ENCODE measurements at places on chromosomes 4 and X. TPM values are rescaled to one million over a fixed set of nuclear protein-coding genes. Genes with fewer than 3 reads are reported as not detected.

- no peaks in the 10 kb centered on the region for H3K4me1 ChIP-seq
- no peaks in the 10 kb centered on the region for H3K27me3 ChIP-seq
- no peak overlapping the region for H3K4me3 ChIP-seq
- no peak for DNase-seq
- H3K36me3 ChIP-seq: no peaks in the 10 kb centered on the region
Measured at GRCh38 chr4:5361968-5362367, 310.7 kb downstream of the STK32B start.

Gene PNMA3
- total RNA-seq: 0.80 TPM

- no peak for DNase-seq
- H3K36me3 ChIP-seq: no peaks in the 10 kb centered on the region
- H3K4me1 ChIP-seq: no peaks in the 10 kb centered on the region
- H3K27me3 ChIP-seq: no peaks in the 10 kb centered on the region
Measured at GRCh38 chr4:108940634-108941033, 177.8 kb upstream of the ETNPPL start.

Gene MGARP
- not detected for total RNA-seq

DNA sequence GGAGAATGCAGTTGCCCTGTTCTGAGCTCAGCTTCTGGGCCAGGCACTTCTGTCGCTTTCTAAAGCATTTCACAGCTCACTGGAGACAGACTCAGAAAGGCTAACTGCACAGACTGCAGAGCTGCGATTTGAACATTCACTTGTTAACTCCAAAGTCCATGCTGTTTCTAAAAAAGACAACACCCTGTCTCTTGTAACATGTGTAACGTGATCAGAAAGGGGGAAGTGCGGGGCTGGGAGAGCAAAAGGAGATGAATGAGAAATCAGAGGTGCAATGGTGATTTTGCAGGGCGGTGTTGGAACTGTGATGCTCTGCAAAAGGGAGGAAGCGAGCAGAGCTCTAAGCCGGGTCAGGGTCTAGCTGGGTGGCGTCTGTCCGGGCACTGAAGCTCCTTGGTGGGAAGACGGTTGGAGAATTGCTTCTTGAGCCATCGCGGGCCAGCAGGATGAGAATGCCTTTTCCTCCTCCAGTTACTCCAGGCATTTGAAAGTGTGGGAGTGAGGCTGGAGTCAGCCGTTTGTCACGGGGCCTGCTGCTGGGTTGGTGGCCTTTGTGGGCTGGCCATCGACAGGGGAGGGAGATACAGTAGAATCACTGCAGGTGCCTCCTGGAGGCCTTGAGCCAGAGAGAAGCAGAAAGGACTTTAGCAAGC lies 20.3 kb downstream of the TBC1D14 start:
- no peaks in the 10 kb centered on the region for H3K36me3 ChIP-seq
- peaks cover 59% of the 10 kb centered on the region for H3K4me1 ChIP-seq
- no peak for DNase-seq
- no peaks in the 10 kb centered on the region for H3K27me3 ChIP-seq

DNA sequence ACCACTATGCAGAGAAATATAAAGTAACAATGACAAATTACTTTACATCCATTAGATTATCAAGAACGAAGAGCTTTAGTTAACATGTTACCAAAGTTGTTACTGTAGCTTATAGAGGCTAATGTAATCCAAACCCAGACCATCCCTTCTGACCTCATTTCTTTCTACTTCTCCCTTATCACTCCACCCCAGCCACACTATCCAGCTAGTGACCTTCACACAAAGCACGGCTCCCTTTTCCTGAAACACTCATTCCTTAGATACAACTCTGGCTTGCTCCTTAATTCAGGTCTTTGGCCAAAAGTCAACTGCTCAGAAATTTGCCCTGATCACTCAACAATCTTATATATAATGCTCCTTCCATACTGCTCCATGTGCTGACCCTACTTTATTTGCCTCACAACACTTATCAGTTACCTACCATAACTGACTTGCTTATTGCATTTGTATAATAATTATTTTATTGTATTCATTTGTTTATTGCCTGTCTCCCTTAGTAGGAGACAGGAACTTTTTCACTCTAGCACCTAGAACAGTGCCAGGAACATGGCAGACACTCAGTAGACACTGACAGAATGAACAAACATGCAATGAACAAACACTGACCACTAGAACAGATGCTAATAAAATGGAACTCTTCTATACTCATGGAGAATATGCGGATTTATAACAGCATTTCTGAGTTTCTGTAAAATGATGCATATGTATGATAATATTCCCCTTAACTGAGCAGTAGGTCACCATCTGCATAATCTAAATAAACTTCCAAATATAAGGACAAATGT lies 67.6 kb downstream of the EIF4E start:
- no peak for DNase-seq
- H3K27me3 ChIP-seq: no peaks in the 10 kb centered on the region
- H3K4me1 ChIP-seq: no peaks in the 10 kb centered on the region
- H3K4me3 ChIP-seq: no peak overlapping the region
- no peak overlapping the region for H3K27ac ChIP-seq

- H3K4me1 ChIP-seq: no peaks in the 10 kb centered on the region
- no peak overlapping the region for H3K4me3 ChIP-seq
- H3K27me3 ChIP-seq: no peaks in the 10 kb centered on the region
- no peaks in the 10 kb centered on the region for H3K36me3 ChIP-seq
- DNase-seq: no peak
Measured at GRCh38 chr4:35644591-35644990, 599.7 kb downstream of the ARAP2 start.

Gene FHDC1
- 6.6 TPM for total RNA-seq

DNA sequence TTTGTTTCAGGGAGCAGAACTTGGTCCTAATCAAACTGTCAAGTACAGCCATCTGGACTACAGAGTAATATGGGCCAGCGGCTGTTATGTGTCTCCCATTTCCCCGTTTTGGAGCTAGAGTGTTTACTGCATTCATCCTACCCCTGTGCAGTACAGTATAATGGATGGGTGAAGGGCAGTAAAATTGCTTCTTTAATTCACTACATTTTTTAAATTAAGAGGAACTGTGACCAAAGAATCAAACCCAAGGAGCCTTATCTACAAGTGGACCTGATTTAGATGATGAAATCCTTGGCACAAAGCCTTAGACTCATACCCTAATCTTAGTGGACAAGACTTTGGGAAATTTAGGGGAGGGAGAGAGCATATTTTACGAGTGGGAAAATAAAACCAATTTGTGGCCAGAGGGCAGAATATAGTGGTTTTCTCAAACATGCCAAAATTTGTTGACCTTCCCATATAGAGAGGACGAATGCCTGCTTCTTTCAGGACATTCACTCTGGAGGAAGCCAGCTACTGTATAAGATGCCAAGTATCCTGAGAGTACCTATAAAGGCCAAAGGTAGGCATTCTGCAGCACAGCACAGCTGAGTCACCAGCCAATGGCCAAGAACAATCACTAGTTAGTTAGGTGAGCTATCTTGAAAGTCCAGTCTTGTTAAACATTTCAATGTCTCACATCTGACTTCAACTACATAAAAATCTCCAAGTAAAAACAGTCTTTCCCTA lies 253.8 kb upstream of the KCNIP4 start:
- H3K27me3 ChIP-seq: no peaks in the 10 kb centered on the region
- H3K36me3 ChIP-seq: no peaks in the 10 kb centered on the region
- no peaks in the 10 kb centered on the region for H3K4me1 ChIP-seq
- no peak overlapping the region for H3K4me3 ChIP-seq
- peak; percentile 78 for DNase-seq

Gene BRS3
- not detected for total RNA-seq

Gene FAM149A
- 14.0 TPM for total RNA-seq

- no peak for DNase-seq
- H3K4me3 ChIP-seq: no peak overlapping the region
- H3K27me3 ChIP-seq: no peaks in the 10 kb centered on the region
- no peaks in the 10 kb centered on the region for H3K4me1 ChIP-seq
- H3K27ac ChIP-seq: no peak overlapping the region
- H3K36me3 ChIP-seq: no peaks in the 10 kb centered on the region
Measured at GRCh38 chrX:33273535-33273934, 62.2 kb upstream of the DMD start.

GRCh38 chr4:177960566-177960965 lies 518.3 kb upstream of the AGA start:
- H3K27ac ChIP-seq: no peak overlapping the region
- no peaks in the 10 kb centered on the region for H3K4me1 ChIP-seq
- DNase-seq: no peak
- no peaks in the 10 kb centered on the region for H3K36me3 ChIP-seq
- H3K27me3 ChIP-seq: no peaks in the 10 kb centered on the region

GRCh38 chr4:77342170-77342810 lies 185.3 kb downstream of the CCNG2 start:
- no peak overlapping the region for H3K27ac ChIP-seq
- no peaks in the 10 kb centered on the region for H3K4me1 ChIP-seq
- H3K27me3 ChIP-seq: no peaks in the 10 kb centered on the region
- no peak for DNase-seq

DNA sequence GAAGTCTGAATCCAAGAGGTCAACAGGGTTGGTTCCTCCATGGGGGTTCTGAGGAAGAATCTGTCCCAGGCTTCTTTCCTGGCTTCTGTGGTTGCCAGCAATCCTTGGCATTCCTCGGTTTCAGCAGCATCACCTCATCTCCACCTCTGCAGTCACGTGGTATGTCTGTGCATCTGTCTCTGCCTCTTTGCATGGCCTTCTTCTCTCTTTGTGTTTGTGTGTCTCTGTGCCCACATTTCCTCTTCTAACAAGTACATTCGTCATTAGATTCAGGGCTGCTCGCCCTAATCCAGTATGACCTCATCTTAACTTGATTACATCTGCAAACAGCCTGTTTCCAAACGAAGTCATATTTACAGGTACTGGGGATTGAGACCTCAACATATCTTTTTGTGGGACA lies 114.0 kb downstream of the BCOR start:
- H3K27ac ChIP-seq: no peak overlapping the region
- H3K4me1 ChIP-seq: no peaks in the 10 kb centered on the region
- DNase-seq: no peak
- H3K27me3 ChIP-seq: no peaks in the 10 kb centered on the region
- H3K36me3 ChIP-seq: no peaks in the 10 kb centered on the region

DNA sequence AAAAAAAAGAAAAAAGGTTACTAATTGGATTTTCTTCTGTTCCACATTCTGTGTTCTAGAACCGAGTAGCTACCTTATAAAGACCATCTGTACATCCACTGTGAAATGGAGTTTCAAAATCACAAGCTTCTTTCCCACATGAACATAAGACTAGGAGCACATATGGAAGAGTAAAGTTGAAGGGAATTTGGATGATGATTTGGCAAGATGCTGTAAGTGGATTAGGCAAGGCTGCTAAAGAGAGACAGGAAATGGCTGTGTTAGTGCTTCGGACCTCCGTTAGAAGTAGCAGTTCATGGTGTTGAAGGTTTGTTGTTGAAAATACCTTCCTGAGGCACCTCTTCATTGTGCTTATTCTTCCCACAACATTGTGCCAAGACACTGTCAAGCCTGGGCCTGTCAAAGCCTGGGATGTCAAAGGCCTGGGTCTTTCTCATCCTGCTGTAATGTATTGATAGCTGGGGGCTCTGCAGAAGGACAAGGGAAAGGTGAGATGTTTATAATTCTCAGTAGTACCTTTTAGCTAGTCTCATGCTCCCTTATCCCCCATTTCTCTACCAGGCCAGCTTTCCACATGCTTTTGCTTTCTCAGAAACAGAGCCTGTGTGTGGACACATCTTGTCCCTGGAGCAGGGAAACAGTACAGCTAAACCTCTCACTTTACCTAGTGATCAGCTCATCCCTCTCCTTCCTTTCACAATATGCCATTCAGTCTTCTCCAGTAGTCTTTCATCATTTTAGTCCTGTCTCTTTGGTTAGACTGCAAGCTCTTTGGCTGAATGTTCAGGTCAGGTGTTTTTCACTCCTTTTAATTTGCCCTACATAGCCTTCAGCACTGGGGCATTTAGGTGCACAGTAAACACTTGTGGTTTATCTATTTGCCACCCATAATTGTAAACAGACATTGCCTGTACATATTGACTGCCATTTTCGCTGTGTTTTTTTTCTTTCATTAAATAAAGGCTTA lies 37.9 kb upstream of the CYP2U1 start:
- H3K4me1 ChIP-seq: no peaks in the 10 kb centered on the region
- H3K4me3 ChIP-seq: no peak overlapping the region
- DNase-seq: no peak
- no peak overlapping the region for H3K27ac ChIP-seq
- H3K36me3 ChIP-seq: peaks cover 5% of the 10 kb centered on the region

Gene HMX1
- total RNA-seq: not detected

DNA sequence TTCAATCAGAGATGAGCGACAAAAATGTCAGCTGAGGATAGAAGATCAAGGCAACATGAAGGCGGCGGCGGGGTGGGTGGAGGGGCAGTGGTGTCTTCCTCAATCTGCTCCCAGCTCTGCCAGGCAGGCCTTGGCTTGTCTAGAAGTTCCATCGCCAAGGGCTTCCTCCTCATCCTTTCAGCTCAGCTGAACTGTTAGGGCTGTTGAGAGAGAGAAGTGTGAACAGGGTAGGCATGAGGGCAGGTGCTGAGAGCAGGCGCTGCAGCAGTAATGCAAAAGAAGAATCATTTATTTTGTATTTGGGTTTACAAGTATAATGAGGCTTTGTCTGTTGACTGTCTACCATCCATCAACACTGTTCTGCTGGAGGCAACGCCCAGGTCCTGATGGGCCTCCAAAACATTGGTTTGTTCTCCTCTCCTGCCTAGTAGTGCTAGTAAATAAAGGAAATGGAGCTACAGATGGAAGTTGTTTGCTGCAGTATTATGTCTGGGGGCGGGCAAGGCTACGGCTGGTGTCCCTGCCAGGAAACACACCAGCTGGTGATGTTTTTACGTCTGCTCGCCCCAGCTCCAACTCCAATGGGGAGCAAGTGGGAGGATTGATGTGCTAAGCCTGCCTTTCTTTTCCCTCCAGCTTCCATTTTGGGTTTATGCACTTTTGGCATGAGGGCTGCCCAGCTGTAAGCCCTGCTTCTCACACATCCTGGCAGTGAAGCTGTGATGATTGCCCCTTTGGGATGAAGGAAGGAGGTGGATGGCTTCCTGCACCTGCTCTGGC lies 139.4 kb upstream of the BOD1L1 start:
- no peaks in the 10 kb centered on the region for H3K4me1 ChIP-seq
- no peaks in the 10 kb centered on the region for H3K36me3 ChIP-seq
- H3K27ac ChIP-seq: no peak overlapping the region
- DNase-seq: no peak
